ENCODE measurements at places on chromosomes 12 and 14.

GRCh38 chr14:53621921-53622320 lies 334.7 kb downstream of the BMP4 start:
- no peak for DNase-seq

- DNase-seq = no peak
Measured at GRCh38 chr12:40587970-40588369, 104.3 kb upstream of the CNTN1 start.

- DNase-seq = peak; percentile 72
Measured at GRCh38 chr12:109518820-109519665, 41.6 kb downstream of the UBE3B start.

DNA sequence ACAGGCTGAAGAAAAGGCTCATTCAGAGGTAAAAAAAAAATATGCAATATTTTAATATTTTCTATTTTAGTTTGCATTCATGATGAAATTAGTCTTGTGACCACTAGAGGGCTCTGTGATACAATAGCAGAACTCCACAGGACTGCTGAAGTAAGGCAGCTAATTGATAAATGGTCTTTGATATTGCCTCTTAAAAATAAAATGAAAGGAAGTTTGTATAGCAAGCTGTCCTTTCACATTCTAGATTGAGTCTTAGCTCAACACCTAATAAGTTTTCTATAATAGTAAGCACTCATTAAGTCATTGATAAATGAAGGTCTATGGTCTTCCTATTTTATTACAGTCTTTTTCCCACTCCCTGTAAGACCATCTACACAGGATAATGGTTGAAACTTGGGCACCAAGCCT lies 315.7 kb downstream of the NAV3 start:
- no peak for DNase-seq

DNA sequence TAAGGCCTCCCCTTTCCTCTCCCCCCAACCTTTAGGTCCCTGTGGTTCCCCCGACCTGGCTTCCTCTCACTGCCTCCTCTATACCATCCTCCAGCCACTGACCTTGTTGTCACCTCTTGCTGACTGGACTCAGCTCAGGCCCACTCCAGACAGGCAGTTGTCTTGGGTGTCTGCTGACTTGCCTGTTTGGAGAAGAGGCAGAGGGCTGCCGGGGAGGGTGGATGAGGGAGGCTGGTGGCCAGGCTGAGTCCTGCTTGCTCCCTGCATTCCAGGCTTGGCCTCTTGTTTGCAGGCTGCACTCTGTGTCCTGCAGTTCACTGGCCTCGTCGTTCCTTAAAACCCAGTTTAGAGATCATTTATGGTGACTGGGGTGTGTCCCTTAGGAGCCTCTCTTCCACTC lies 31.0 kb upstream of the RD3L start:
- DNase-seq = no peak

DNA sequence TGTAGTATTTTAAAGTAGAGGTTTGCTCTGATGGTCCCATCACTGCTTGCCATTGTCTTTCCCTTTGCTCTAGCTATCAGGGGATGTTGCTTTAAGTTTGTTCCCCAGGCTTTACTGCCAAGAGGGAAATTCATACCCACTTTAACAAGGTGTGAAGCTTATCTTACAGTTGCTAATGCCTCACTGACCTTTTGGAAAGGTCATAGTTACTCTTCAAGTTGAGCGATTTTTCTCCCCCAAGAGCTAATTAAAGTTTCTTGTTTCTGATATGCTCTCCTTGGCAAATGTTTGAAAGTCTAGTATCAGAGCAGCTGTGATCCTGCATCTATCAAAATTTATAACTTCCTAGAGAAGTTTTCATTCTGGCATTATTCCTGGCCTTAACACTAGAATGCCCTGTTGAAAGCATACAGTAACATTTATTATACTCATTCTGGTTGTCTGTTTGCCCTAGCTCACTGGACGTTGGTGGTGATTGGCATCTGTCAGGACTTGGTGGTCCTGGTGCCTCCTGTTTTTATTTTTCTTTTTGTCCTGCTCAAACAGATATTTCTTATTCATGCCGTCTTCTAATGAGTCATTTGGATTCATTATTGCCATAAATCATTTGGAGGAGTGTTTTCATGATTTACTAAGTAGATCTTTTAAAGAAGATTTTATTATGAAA lies 8.1 kb downstream of the ATP2A2 start:
- no peak for DNase-seq

Data from trophoblast cell (in vitro differentiated cells and primary cell).